ENCODE measurements at places on chromosomes 11 and 22. TPM values are rescaled to one million over a fixed set of nuclear protein-coding genes. Genes with fewer than 3 reads are reported as not detected.
A peak's percentile ranks its signal among the peaks of the same experiment; 100 is the strongest.

DNA sequence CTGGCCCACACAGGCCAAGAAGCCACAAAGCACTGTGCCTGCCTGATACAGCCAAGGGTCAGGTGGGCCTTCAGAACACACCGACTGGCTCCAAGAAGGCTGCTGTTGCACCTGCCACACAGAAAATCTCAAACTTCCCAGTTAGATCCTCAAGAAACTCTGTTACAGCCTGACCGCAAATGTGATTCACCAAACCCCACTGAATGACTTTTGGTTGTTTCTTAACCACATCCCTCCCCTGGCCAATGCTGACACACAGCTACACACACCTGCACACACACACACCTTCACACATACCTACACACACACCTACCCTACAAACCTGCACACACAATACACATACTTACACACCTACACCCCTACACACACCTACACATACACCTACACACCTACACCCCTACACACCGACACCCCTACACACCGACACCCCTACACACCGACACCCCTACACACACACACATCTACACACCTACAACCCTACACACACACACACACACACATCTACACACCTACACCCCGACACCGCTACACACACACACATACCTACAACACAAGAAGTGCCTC lies 31.5 kb downstream of the CDKN1C start:
- no peaks in the 10 kb centered on the region for H3K36me3 ChIP-seq
- no peak overlapping the region for H3K4me3 ChIP-seq
- no peak overlapping the region for H3K27ac ChIP-seq
- H3K4me1 ChIP-seq: no peaks in the 10 kb centered on the region

- H3K4me3 ChIP-seq: no peak overlapping the region
- H3K4me1 ChIP-seq: peaks cover 17% of the 10 kb centered on the region
- peak overlapping the region; percentile 51 for H3K27ac ChIP-seq
- no peak for DNase-seq
Observed at GRCh38 chr11:12330485-12331231, 46.7 kb upstream of the PARVA start.

DNA sequence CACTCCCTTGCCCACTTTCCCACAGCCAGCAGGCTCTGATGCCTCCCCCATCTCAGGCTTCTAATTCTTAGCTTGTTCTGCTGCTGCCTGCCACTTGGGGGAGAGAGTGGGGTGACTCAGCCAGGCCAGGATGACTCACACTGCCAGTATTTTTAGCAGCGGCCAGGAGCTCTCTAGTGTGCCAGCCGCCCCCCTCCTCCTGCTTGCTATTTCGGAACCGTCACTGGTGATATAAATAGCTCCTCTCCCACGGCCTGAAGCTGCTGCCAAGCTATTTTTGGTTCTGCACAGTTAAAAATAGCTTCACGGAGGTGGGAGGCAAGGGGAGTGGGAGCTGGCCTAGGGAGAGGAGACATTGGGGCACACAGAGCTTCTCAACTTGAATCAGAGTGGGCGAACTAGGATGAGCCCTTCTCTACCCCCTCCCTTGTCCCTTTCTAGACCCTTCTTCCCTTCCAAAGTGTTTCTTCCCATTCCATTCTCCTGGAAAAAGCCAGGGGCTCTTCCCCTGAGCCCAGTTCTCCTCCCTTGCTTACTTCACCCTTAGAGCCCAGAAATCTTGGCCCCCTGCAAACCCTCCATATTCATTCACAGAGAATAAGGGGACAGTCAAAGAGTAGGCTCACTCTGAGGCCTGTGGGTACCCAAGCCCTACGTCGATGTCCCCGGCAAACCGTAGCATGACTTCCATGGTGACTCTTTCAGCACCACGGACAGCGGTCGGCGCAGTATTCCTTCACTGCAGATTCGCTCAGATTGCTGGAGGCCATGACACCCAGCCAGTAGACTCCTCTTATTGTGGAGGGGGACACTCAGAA lies 2.5 kb upstream of the NPAS4 start:
- H3K27ac ChIP-seq: no peak overlapping the region
- no peak overlapping the region for H3K4me3 ChIP-seq
- DNase-seq: peak; percentile 80
- peaks cover 78% of the 10 kb centered on the region for H3K27me3 ChIP-seq
- peaks cover 2% of the 10 kb centered on the region for H3K4me1 ChIP-seq

The LGR4 gene
- total RNA-seq: 28.2 TPM

GRCh38 chr11:35290876-35291275 lies 128.5 kb downstream of the SLC1A2 start:
- H3K4me3 ChIP-seq: no peak overlapping the region
- H3K4me1 ChIP-seq: peaks cover 14% of the 10 kb centered on the region
- H3K27ac ChIP-seq: no peak overlapping the region
- DNase-seq: no peak
- no peaks in the 10 kb centered on the region for H3K36me3 ChIP-seq

The OR51B4 gene
- total RNA-seq: 0.47 TPM

DNA sequence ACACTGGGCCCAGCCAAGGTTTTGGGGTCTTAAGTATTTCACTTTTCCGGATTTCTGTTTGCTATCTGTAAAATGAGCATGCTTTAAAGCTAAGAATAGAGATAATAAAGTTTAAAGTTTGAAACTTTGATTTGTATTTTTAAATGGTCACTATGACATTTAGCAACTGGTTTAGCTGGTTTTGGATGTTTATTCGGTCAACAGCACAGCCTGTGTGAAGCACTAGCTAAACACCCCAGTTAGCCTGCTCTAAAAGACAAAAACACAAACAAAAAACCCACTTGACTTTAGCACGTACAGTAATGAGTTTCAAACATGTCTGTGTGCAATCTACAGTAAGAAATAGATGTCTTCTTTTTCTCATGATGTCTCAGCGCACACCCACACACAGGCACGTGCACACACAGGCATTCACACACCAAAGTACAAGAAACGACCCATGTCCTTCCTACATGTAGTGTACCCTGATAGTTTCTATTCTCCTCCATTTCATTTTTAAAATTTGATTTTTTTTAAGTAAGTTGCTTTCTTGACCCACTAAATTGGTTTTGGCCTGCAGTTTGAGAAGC lies 29.4 kb downstream of the SLC1A2 start:
- H3K36me3 ChIP-seq: no peaks in the 10 kb centered on the region
- H3K4me1 ChIP-seq: peaks cover 10% of the 10 kb centered on the region
- no peak for DNase-seq
- H3K27me3 ChIP-seq: peaks cover 19% of the 10 kb centered on the region
- H3K4me3 ChIP-seq: no peak overlapping the region

DNA sequence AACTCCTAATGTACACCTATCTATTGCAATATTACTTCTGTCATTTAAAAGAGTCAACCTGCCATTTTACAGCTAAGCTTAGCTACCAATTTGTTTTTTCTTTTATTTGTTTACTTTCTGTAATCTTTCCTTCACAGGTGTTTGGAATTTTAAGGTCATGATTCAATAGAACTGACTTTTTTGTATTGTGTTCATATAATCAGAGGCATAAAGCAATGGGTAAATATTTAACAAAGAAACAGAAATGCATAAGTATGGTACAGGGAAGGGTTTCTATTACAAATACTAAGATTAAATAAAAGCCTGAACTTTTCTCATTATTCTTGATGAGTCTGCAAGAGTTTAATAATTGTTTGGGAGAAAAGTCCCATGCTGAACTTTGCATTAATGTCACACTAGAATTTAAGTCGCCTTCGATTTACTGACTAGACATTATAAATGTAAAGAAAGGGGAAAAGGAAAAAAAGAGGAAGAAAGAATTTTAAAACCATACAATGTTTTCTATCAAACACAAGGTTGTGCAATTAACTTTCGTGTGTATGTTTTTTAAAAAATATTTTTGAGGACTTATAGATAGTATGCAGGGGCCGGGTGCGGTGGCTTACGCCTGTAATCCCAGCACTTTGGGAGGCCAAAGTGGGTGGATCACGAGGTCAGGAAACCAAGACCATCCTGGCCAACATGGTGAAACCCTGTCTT lies 35.0 kb upstream of the HIPK3 start:
- H3K4me1 ChIP-seq: no peaks in the 10 kb centered on the region
- no peaks in the 10 kb centered on the region for H3K27me3 ChIP-seq
- no peaks in the 10 kb centered on the region for H3K36me3 ChIP-seq
- H3K27ac ChIP-seq: no peak overlapping the region
- DNase-seq: no peak

The ADORA2A gene
- 9.4 TPM for total RNA-seq

GRCh38 chr11:2837651-2838050 lies 47.9 kb downstream of the CDKN1C start:
- peak overlapping the region; percentile 34 for H3K4me3 ChIP-seq
- no peak overlapping the region for H3K27ac ChIP-seq
- no peak for DNase-seq
- H3K36me3 ChIP-seq: no peaks in the 10 kb centered on the region
- H3K27me3 ChIP-seq: no peaks in the 10 kb centered on the region
- peaks cover 57% of the 10 kb centered on the region for H3K4me1 ChIP-seq

The XRRA1 gene
- 12.3 TPM for total RNA-seq

Data from mesothelial cell of epicardium (in vitro differentiated cells).